ENCODE measurements at places on chromosomes 12 and 14.

DNA sequence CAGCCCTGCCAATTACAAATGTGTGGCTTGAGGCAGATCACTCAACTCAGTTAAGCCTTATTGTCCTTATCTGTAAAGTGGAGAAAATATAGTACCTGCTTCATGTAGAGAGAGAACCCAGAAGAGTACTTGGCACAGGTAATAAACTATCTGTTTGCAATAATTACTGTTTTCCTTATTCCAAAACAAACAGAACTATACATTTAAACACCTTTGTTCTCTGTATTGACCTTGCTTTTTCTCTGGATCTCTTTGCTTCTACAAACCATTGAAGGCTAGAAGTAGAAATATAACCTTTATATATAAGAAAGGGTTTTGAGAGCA, 70.8 kb upstream of the SRSF5 start:
- DNase-seq: no peak

GRCh38 chr12:53208877-53209463, 1.9 kb upstream of the ITGB7 start:
- DNase-seq: no peak

DNA sequence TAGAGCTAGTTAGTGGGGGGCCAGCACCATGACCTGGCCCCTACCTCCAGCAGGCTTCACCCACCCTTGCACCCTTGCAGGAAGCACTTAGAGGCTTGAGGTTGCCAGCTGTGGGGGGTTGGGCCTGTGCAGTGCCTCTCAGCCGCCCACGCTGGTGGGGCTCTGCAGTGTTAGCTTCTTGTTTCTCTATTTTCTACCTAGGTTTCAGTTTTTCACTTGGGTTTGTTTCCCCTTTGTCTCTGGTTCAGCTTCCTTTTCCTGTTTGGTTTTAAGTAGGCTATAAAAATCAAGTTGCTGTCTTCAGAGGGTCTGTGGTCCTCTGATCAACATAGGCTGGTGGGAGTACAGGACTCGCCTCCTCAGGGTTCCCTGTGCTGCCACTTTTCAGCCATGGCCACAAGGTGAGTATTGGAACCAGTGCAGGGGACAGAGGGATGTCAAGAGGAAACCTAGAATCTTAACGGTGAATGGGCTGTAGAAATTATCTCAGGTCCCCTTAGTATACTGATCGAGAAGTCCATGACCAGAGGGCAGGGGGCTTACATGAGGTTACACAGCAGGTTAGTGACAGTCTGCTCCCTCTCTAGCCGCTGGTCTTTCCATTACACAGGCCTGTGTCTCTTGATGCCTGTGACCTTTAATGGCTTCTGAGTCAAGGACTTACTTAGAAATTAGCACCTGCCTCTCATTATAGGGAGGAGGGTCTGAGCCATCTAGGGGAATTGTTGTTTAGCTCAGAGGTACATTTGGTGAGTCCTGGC, at the start of gene EVL:
EVL (plus strand) TSS at position 312 of the 761 bp plus-strand sequence; CDS start at position 391, 79 bp downstream.
- DNase-seq: peak; percentile 53

DNA sequence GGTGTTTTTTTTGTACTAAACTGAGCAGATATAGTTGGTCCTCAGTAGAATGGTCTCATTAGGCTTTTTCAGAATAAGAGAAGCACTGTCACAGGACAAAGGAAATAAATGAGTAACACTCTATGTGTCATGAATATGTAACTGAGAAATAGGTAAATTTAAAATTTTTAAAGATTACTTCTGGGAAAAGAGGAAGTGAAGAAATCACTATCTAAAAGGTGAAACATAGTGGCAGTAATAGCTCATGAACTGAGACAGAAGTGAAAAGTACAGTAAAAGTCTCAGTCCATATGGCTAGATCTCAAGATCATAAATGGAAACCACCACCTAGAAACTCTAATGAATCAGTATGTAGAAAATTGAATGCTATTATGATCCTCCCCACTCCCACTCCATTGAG, 89.3 kb upstream of the TTC7B start:
- no peak for DNase-seq

- peak; percentile 47 for DNase-seq
Observed at GRCh38 chr14:77459072-77459723, 1.3 kb downstream of the AHSA1 start.

DNA sequence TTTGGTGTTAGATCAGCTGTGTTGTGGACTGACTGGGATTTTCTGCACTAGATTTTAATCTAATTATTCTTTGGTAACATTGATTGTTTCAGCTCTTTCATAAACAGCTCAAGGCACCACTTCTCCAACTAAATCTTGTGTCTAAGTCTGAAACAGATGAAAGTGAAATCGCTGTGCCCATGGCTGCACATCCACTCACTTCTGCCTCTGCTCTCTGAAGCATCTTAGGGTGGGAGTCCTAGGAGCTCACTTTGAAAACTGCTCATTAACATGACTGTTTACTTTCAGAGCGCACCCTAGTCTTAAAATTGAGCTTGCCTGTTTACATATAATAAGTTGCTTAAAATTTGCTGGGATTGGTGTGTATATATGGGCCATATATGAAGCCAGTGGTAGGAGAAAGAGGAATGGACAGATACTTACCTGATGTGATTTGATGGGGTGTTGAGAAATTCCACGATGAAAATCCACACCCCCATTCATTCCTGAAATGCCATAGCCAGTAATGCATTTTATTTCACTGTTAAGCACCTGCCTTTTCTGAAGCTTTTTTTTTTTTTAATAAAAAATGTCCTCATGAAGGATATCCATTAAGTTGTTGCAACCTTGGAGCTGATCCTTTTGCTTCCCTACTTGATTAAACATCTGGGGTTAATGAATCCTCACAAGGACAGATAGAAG, 52.8 kb downstream of the PPFIBP1 start:
- DNase-seq: no peak

- no peak for DNase-seq
Observed at GRCh38 chr12:97960741-97961608, 498.4 kb downstream of the RMST start.

DNA sequence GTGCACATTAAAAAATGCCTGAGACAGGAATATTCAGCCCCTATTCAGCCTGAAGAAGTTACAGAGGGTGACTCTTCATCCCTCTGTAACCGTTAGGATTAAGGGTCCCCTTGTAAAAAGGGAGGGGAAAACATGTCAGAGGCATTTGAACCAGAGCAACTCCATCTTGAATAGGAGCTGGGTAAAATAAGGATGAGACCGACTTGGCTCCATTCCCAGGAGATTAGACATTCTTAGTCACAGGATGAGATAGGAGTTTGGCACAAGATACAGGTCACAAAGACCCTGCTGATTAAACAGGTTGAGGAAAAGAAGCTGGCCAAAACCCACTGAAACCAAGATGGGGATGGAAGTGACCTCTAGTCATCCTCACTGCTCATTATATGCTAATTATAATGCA, 19.9 kb upstream of the MDM1 start:
- DNase-seq: no peak

DNA sequence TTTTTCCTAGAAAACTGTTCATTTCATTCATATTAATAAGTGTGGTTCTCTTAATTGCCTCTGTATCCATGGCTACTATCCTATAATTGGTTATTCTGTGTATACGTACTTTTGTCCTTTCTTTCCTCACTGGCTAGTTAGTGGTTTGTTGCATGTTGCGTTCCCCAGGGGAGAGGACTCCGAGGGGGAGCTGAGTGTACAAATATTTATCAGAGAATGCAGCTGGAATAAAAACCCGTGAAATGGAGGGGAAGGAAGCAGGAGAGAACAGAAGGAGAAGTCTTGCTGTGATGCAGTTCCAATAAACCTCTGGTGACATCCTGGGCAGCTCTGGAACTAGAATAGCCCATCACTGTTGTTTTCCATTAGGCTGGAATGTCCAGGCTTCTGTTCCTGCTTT, 117.1 kb upstream of the RGS6 start:
- no peak for DNase-seq

- DNase-seq: no peak
Observed at GRCh38 chr14:66111891-66112290, 374.3 kb upstream of the CCDC196 start.

GRCh38 chr12:87866578-87867292, 162.5 kb downstream of the C12orf50 start:
- peak; percentile 25 for DNase-seq

- no peak for DNase-seq
Observed at GRCh38 chr14:69214393-69214792, 23.1 kb downstream of the EXD2 start.

DNA sequence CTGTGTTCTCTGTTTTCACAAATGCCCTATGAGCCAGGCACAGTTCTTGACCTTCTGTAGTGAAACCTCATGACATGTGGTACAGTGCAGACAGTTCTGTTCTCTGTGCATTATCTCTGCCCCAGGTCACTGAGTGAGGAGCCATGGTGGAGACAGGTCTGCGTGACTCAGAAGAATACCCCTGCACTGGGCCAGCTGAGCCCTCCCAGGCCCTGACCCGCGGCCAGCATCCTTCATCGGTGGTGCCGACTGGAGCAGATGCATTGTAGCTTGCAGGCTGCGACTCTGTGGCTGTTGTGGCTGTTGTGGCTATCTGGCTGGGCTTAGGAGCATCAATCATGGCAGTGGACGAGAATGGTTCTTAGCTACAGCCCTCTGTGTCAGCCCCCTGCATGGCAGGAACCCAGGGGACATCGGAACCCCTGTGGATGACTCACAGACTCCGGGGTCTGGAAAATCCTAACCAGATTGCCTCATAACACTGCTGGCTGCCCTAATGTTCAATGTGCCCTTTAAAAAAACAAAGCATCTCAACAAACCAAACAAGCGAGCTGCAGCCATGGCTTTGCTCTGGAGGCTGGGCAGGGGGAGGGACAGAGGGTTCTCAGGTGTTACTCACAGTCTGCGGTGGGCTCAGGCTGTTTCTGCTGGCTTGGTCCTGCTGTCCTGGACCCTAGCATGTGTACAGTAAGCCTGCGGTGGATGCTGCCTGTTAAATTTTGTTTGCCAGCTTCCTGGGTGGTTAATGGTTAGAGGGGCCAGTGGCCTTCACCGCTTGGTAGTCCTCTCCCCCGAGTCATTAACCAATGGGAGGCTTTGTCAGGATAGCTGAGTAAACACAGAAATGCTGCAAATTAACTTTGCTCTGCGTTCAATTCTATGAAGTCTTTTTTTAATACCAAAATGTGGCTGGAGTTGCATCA, at the start of gene SERPINA6:
SERPINA6 (minus strand) TSS at position 689 of the 923 bp plus-strand sequence. CDS start 8,688 bp downstream, outside the sequence.
- no peak for DNase-seq

DNA sequence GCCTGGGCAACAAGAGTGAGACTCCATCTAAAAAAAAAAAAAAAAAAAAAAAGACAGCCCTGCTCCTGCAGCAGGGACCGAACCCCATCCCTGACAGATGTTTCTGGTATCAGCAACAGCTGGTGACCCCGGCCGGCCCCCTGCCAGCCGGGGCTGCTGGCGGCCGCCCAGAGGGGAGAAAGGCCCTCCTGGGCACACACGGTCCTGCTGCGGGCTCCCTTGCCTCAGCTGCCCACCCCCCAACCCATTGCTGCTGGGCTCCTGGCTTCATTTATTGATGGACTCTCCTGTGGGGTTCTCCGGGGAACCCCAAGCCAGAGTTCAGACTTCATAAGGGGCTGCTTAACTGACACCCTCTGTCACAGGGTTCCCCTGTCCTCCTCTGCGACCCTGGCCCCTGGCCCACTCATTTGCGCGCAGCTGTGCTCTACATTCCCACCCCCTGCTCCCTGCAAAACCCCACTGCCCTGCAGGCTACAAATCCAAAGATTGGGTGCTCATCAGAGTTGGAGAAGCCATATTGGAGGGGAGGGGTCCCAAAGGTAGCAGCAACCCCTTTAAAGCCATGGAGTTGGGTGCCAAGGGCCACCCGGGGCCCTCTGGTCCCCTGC, 103.6 kb upstream of the RTL1 start:
- peak; percentile 17 for DNase-seq

DNA sequence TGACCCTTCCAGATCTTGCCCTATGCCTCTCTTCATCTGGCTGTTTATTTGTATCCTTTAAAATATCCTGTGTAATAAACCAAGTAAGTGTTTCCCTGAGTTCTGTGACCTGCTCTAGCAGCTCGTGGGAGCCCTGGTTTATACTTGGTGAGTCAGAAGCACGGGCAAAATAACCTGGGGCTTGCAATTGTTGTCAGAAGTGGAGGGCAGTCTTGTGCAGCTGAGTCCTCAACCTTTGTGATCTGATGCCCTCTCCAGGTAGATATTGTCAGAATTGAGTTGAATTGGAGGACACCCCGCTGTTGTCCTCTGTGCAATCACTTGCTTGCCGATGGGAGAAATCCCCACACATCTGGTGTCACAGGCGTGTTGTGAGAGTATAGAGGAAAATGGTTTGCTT, 62.5 kb upstream of the PRICKLE1 start:
- no peak for DNase-seq

DNA sequence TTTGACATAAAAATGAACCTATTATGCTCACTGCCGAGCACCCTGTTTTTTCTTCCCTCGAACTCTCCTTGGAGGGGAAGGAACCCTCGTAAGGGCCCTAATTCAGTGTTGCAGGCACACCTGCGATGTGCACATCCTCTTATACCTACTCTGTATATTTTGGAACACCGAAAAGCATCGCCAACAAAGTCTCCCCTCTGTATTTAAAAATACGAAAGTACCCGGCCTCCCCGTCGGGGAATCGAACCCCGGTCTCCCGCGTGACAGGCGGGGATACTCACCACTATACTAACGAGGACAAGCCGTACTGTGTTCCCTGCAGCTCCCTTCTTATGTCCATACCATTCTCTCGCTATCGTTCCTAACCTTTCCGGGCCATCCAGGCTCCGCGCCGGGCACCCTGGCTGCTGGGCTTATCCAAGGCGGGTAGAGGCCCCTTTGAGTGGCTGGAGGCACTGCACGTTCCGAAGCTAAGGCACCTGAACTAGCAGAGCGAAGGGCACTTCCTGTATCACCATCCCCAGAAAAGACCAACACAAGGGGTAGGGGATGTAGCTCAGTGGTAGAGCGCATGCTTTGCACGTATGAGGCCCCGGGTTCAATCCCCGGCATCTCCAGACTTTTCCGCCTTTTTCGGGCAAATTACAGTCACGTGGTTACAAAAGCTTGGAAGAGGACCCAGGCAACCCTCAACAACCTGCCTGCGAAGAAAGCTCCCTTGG, 25.1 kb upstream of the UBC start:
- peak; percentile 95 for DNase-seq

- no peak for DNase-seq
Observed at GRCh38 chr12:44389038-44389437, 487.1 kb downstream of the NELL2 start.

DNA sequence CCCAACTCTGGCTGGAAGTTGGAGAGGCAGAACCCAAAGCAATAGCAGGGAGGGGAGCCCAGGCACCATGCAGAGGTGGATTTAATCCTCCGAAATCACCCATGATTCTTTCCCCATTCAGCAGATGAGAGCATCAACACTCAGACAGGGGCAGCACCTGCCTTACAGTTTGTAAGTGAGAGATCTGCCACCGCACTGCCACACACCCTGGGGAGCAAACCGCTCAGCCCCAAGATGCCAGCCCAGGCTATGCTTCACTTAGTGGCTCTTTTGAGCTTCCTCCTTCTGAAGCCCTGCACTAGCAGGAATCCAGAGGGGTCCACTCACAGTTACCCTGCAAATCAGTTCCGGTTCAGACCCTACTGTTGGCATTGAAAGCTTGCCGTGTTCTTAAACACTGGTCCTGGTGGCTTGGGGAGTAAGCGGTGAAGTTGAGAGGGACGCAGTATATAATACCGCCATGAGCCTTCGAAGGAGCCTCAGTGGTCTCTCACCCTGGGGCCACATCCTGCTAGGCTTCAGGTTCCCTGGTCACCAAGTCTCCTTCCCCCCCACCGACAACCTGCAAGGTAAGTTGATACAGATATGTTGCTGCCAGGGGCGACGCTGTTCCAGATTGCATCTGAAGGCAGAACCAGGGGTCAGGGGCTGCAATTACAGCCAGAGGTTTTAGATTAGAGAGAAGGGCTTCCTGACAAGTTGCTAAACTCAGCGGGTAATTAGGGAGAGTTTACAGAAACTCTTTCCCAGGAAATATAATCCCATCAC, 72.0 kb upstream of the CCND2 start:
- DNase-seq: no peak
